ENCODE measurements at places on chromosomes 3 and 15.

DNA sequence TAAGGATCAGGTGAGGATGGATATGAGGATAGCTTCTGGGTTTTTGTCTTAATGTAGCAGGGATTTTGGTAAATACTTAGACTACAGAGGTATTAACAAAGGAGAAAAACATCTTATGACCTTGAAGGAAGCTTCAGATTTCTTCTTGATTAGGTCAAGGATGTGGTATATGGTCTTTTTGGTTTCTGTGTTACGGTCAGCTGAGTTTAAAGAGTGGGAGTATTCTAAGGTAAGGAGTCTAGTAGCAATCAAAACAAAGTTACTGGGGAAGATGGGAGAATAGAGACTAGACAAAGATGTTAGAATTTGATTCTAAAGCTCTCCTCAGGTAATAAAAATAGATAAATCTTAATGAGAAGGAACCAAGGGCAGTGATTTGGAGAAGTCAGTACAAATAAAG is 6.2 kb downstream of the HMG20A start:
- DNase-seq = no peak

- no peak for DNase-seq
Observed at GRCh38 chr15:63189941-63190768, 749 bp downstream of the RAB8B start.

GRCh38 chr3:24290596-24290995 is 204.1 kb downstream of the THRB start:
- DNase-seq = no peak

DNA sequence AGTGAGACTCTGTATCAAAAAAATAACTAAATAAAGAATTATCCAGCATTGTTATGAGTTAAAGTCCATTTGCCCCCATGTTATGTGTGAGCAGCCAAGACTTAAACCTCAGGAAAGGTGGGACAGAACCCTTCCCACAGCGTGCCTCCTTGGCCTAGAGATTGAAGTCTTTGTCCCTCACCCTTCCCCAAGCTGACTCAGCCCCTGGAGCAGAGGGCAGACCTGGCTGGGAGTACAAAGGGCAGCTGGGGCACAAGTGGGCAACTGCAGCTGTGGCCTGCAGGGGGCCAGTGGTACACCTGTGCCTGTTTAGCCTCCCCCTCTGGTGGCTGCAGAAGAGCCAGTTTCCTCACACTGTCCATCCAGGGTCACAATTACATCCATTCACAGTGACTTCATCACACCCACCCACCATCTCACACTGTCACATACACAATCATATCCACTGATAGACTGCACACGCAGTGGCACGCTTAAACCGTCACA is 940 bp upstream of the ACY1 start:
- peak; percentile 85 for DNase-seq

DNA sequence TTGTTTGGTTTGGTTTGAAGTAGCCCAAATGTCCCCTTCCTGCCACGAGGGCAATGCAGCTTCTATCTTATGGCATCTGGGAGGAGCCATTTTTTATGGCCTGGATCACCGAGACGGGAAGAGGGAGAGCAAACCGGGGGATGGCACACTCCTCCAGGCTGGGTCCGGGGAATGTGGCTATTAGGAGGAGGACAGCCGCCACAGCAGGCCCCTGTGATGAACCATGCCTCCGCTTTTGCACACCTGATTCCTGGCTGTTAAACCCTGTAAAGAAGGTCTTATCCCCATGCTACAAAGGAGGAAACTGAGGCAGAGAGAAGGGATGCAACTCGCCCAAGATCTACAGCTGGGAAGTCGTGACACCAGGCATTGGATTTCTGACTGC is 157.6 kb downstream of the OR4M2 start:
- no peak for DNase-seq

DNA sequence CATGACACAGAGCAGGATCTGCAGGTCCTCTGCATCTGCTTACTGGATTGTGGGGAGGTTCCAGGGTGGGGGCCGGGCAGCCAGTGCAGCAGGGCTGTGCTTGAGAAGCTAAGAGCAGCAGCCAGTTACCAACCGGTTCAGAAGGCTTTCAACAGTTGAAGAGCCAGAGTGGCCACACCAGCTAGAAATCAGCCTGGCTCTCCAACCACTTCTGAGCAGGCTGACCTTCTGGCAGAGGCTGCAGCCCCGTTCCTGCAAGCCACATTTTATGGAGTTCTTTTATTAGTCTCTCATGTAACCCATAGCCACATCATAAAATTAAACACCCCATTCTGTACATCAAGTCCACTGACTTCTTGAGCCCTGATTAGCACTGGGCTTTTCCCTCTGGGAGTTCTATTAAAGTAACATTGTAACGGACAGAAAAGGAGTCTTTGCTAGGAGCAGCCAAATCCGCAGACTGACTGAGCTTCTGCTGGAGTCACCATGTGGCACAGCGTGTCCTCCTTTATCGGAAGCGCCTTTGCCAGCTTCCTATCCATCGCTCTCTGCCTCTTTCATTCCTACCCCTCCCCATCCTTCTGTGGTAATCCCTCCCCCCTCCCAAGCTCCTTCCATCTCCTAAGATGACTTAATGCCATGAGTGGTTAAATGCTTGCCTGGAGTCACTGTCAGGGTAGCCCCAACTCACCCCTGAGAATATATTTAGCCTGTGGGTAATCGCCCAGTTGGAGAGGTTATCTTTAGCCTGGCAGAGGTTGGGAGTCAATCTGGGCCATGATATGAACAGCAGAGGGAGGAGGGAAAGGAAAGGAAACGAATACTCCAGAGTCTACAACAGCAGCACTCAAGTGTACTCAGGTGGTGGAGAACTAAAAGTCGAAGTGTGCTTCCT is 138.5 kb upstream of the HES1 start:
- DNase-seq = no peak
